ENCODE measurements at places on chromosomes 12 and 14.

GRCh38 chr14:75359098-75359497, 68.7 kb upstream of the JDP2 start:
- no peak for DNase-seq

GRCh38 chr12:112294793-112295192, 87.4 kb downstream of the HECTD4 start:
- no peak for DNase-seq

DNA sequence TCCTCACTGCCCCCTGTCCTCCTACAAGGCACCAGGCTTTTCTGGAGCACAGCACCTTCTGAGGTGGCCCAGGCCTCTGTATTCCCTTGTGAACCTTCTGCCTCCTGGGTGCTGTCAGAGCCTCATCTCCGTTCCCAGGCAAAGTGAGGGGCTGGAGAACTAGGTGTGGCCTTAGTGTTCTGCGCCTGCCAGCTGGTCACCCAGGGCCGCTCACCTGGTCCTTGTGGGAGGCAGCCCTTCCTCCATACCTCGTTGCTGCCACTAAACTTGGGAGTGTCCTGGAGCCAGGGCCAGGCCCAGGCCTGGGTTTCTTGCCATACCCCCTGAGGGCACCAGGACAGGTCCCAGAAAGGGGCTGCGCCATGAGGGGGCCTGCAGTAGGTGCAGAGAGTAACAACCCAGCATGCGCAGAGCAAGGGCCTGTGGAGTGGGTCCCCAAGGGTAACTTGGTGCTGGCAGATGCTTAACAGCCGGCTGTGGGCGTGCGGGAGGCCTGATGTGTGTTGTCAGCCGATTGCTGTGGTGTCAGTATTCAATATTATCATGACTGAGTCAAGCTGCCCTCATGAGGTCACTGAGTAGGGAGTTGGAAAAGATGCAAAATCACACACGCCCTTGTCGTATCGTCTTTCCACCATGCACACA, 17.1 kb downstream of the OTUB2 start:
- no peak for DNase-seq

DNA sequence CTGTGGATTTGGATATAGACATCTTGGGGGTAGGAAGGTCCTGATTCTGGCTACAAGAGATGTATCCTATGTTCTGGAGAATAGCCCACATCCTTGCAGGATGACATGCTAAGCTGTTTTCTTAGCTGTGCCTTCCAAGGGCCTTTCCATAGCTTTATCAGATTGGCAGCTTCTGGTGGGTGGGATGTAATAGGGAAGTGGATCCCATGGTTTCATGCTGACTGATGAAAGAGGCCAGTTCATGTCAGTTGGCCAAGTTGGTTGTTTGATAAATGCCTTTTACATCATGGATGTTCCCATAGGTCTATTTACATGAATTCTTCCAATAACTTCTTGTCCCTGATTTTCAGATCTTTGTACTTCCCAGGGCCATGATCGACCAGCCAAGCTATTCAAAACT, 169.1 kb upstream of the RMST start:
- DNase-seq: no peak

DNA sequence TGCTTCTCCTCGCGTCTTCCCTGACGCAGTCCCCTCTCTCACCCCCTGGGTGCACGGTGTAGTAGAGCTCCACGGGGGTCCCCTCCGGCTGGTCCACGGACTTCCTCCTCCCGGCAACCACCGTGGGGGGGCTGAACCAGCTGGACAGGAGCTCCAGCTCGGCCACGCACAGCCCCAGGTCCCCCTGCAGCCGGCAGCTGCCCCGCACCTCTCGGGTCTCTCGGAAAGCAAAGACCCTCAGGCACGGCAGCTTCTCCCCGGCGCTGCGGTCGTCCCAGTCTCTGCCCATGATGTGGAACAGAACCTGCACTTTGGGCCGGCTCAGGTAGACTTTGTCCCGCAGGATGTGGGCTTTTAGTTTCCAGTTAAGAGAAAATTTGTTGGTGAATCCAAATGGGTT, 203.8 kb downstream of the TMEM132D start:
- DNase-seq: no peak

- no peak for DNase-seq
These were observed 60.0 kb upstream of the ELK3 start for GRCh38 chr12:96134200-96134599.

DNA sequence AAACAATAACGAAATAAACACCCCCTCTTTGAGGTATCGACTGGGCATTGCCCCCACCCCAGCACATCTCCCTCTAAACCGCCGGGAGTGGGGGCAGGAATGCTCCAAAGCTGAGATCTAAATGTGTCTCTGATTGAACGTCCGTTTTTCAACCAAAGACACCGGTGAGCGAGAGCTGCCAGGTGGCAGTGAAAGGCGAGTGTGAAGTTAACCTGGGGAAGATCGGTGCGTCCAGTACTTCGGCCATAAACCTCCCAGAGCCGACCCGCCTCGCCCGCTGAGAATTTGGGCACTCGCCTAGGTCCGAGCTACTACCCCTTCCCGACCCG, 625 bp downstream of the ANGEL1 start:
- no peak for DNase-seq

GRCh38 chr12:50772470-50772869, 8.6 kb downstream of the ATF1 start:
- DNase-seq: no peak

DNA sequence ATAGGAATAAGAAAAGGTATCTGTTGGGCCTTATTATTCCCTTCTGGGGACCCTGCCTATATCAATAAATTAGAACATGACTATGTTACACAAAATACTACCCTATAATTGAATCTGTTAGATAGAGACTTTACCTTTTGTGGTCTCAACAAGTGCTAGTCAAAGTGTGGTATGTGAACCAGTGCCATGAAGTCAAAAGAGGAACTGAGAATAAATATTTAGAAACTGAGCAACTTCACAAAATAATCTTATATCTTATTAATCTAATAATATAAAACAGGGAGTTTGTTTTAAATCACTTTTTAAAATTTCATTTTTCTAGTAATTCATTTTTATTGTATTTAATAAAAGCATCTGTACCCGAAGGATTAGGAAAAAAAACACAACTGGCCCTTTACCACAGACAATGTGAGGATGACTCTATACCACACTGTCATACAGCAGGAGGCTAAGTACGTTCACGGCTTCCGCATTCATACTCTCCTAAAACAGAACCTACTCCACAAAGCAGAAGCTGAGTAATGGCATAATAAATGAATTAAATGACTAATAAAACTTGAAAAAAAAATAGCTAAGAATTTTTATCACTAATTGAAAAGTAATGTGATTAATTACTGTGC, 42.1 kb downstream of the SEC23A start:
- DNase-seq: no peak

Measured in esophagus squamous epithelium (tissue), 5 donors.